ENCODE measurements at places on chromosomes 11 and 22.

DNA sequence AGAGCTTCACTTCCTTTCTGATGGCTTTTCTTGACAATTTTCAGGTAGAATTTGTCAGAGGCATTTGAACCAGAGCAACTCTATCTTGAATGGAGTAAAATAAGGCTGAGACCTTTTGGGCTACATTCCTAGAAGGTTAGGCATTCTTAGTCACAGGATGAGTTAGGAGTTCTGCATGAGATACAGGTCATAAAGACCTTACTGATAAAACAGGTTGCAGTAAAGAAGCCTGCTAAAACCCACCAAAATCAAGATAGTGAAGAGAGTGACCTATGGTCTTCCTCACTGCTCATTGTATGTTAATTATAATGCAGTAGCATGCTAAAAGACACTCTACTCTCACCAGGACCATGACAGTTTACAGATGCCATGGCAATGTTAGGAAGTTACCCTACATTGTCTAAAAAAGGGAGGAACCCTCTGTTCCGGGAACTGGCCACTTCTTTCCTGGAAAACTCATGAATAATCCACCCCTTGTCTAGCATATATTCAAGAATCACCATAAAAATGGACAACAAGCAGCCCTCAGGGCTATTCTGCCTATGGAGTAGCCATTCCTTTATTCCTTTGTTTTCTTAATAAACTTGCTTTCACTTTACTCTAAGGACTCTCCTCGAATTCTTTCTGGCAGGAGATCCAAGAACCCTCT, 1519.7 kb upstream of the TENM4 start:
- H3K27me3 ChIP-seq, result no peaks in the 10 kb centered on the region
- no peaks in the 10 kb centered on the region for H3K36me3 ChIP-seq
- H3K4me1 ChIP-seq, result no peaks in the 10 kb centered on the region
- DNase-seq, result no peak
- no peak overlapping the region for H3K4me3 ChIP-seq
- H3K27ac ChIP-seq, result no peak overlapping the region

DNA sequence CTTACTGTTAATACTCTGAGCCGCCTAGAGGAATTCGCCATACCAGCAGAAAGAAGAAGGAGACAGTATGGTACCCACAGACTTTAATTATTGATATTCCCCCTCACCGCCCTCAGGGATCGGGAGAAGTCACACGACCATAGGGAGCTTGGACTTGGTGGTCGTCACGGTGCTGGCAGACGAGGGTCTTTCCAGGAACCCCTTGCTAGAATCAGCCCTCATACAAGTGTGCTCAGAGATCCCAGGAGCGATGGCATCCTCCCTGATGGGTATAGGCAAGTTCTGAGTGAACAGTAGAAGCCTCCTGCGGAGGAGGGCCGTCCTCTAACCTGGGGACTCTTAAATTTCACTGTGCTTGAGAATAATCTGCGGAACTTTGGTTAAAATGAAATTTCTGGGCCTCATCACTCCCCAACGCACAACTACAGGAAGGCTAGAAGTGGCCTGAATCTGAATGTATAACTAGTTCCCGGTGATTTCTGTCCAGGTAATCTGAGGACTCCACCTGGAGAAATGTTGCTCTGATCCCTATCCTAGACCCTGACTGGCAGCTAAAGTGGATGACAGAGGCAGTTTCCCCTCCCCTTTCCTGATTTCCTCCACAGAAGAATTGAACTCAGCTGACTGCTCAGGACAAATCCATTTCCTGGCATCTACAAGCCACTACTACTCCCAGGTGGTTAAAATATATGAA, 4.5 kb downstream of the VSIG2 start:
- H3K4me1 ChIP-seq, result peaks cover 14% of the 10 kb centered on the region
- DNase-seq, result no peak
- H3K27me3 ChIP-seq, result no peaks in the 10 kb centered on the region
- H3K4me3 ChIP-seq, result peak overlapping the region; percentile 83
- no peaks in the 10 kb centered on the region for H3K36me3 ChIP-seq

DNA sequence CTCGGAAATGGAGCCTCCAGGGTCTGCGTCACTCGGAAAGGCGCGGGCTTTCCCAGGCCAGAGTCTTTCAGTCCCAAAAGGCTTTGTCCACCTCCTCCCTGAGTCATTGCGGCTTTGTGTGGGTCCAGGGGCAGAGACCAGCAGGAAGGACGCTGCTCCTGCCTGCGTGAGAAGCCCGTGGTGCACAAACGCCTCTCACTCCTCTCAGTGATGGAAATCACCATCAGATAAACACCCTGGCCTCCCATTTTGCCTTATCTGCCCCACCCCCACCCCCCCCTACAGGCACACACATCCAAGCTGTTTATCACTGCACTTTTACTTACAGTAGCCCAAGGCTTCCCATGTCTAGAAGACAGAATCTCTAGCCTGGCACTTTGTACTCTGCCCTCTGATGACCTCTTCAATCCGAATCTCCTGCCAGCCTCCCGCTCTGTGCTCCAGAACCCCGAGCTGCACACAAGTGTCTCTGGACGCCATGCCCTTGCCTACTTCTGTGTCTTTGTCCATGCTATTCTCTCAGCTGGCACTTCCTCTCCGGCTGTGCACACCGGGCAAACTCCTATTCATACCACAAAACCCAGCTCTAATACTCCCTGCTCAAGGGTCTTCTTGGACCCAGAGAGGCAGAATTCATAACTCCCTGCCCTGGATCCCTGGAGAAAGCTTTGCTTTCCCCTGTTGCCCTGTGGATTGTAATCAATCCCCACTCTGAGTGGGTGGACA, 954.6 kb downstream of the TBC1D22A start:
- no peak overlapping the region for H3K27ac ChIP-seq
- no peaks in the 10 kb centered on the region for H3K4me1 ChIP-seq
- no peak overlapping the region for H3K4me3 ChIP-seq
- no peak for DNase-seq
- H3K27me3 ChIP-seq, result peaks cover 20% of the 10 kb centered on the region
- H3K36me3 ChIP-seq, result no peaks in the 10 kb centered on the region

DNA sequence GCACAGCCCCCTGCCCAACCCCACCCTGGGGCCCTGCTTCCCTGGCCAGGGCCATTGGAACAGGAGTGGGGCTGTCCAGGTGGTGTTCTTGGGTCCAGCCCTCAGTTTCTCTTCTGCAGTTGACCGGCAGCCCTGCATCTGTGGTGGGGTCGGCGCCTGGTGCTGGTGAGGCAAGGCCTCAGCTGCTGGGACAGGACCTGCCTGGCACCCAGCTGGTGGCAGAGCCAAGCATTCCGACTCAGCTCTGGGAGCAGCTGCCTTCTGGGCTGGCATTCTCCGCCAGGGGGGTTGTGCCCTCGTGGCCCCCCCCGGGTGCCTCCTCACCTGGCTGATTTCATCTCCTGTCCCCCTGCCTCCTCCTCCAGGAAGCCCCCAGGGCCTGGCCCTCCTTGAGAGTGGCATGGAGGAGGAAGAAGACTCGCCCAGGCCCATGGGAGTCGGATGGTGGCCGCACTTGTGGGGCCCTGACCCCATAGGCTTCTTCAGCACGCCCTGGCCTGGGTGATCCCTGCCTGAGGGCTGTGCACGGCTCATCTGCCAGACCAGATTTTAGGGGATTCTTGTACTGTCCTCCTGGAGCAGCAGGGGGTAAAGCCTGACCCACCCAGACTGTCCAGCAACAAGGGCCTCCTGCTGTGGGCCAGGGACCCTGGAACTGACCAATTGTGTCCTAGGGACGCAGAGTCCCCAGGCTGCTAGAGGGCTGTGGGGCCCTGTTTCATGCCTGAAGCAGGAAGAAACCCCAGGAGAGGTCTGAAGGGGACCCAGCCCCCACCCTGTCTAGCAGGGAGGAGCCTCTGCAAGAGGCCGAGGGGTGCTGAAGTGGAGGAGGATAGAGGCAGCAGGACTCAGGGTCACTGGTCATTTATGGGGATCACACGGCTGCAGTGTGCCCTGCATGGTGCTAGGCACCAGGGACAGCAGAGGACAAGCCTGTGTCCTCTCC, 11.6 kb downstream of the CD81 start:
- peaks cover 2% of the 10 kb centered on the region for H3K36me3 ChIP-seq
- peak overlapping the region; percentile 50 for H3K27ac ChIP-seq
- no peak overlapping the region for H3K4me3 ChIP-seq
- no peaks in the 10 kb centered on the region for H3K27me3 ChIP-seq
- H3K4me1 ChIP-seq, result peaks cover 40% of the 10 kb centered on the region

GRCh38 chr11:92775003-92775676, 194.3 kb upstream of the MTNR1B start:
- H3K27me3 ChIP-seq, result peaks cover 16% of the 10 kb centered on the region
- no peak overlapping the region for H3K4me3 ChIP-seq
- DNase-seq, result no peak
- H3K4me1 ChIP-seq, result no peaks in the 10 kb centered on the region

- H3K4me1 ChIP-seq, result no peaks in the 10 kb centered on the region
- H3K27me3 ChIP-seq, result peaks cover 33% of the 10 kb centered on the region
- H3K27ac ChIP-seq, result no peak overlapping the region
- no peaks in the 10 kb centered on the region for H3K36me3 ChIP-seq
- no peak overlapping the region for H3K4me3 ChIP-seq
Observed at GRCh38 chr11:125180413-125181305, 16.1 kb downstream of the PKNOX2 start.

GRCh38 chr11:3049430-3050243, 7.6 kb downstream of the CARS1 start:
- peaks cover 33% of the 10 kb centered on the region for H3K36me3 ChIP-seq
- no peak overlapping the region for H3K27ac ChIP-seq

Data from activated naive CD4-positive, alpha-beta T cell treated with anti-CD3 and anti-CD28 coated beads for 36 hours (primary cell).